ENCODE measurements at places on chromosomes 2 and 18.

- DNase-seq, result peak; percentile 39
Observed at GRCh38 chr2:171185941-171186340, 25.2 kb upstream of the TLK1 start.

DNA sequence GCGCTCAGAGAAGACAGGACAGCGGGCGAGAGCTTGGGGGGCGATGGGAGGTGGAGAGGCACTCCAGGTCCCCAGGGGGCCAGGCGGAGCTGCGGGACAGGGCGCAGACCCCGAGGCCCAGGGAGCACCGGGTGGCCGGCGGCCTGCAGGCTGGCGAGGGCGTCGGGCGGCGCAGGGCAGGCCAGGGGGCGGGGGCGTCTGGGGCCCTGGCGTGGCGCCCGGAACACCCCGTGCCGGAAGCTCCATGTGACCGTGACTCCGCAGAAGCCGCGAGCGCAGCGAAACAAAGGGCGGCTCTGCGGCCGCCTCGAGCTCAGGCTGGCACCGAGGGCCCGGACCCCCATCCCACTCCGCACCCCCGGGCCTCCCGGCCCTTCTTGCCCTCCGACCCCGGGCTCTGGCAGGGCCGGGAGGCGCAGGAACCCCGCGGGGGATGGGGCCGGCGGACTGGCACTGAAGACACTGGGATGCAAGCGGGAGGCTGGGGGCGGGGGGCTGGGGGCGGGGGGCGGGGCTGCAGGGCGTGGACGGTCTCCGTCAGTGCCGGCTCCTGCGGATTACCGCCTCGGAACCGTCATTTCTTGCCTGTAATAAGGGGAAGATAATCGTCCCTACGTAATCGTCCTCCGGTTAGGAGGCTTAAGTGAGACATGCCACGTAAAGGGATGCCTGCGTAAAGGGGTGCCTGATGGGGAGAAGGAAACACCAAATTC lies 19.1 kb downstream of the SH2D6 start:
- DNase-seq, result peak; percentile 89

GRCh38 chr2:164802095-164802707 lies 39.4 kb downstream of the COBLL1 start:
- peak; percentile 11 for DNase-seq

GRCh38 chr2:214484239-214484638 lies 73.4 kb downstream of the VWC2L start:
- DNase-seq, result no peak

DNA sequence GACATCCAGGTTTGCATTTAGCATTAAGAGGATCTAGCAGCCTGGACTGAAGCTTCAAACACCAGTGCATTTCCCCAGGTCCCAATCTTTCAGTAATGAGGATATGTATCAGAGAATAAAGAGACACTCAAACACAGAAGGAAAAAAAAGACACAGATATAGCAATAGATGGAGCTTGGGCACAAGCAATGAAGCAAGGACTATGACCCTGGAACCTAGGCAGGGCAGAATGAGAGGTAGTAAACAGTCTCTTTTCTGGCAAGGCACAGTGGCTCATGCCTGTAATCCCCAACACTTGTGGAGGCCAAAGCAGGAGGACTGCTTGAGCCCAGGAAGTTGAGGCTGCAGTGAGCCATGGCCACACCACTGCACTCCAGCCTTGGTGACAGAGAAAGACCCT lies 80.7 kb upstream of the HNRNPA3 start:
- DNase-seq, result no peak

DNA sequence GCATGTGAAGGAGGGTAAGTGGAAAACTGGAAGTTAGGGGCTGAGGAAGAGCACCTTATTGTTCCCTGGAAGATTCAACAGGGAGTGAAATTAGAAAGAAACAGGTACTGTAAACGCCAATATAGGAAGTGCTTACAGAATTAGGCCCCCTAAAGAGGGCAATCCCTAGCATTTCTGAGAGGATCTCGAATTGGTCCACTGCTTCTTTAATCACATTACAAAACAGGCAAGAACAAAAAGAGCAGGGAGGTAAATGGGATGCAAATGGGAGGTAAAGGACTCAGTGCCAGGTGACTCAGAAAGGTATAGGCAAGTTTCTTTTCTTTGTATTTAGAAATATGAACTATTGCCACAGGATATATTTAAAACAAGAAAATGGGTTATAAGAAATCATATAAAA lies 116.4 kb upstream of the FANCL start:
- no peak for DNase-seq

- DNase-seq, result no peak
Observed at GRCh38 chr2:3277748-3278520, 99.7 kb downstream of the EIPR1 start.

GRCh38 chr2:105738658-105739241 lies 6.0 kb upstream of the NCK2 start:
- no peak for DNase-seq

DNA sequence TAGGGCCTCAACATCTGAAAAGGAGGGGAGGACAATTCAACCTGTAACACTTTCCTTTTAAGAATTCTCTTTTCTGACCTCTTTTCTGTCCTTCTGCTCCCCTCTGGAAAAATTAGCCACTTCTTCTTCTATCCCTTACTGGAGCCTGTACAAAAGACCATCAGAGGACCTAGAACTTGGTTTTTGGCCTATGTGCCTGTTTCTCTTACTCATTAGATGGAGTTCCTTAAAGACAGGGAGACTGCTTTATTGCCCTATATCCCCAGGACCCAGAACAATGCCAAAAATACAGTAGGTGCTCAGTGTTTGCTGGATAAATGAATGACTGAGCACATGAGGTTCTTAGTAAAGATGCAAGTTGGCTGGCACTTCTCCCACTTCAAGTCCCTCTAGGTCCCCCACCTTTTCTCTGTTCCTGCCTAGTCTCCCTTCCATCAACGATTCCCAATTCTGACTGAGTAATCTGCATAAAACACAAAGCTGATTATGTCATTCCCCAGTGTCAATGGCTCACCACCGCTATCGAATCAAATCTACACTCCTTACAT lies 114.2 kb downstream of the DDX1 start:
- no peak for DNase-seq

DNA sequence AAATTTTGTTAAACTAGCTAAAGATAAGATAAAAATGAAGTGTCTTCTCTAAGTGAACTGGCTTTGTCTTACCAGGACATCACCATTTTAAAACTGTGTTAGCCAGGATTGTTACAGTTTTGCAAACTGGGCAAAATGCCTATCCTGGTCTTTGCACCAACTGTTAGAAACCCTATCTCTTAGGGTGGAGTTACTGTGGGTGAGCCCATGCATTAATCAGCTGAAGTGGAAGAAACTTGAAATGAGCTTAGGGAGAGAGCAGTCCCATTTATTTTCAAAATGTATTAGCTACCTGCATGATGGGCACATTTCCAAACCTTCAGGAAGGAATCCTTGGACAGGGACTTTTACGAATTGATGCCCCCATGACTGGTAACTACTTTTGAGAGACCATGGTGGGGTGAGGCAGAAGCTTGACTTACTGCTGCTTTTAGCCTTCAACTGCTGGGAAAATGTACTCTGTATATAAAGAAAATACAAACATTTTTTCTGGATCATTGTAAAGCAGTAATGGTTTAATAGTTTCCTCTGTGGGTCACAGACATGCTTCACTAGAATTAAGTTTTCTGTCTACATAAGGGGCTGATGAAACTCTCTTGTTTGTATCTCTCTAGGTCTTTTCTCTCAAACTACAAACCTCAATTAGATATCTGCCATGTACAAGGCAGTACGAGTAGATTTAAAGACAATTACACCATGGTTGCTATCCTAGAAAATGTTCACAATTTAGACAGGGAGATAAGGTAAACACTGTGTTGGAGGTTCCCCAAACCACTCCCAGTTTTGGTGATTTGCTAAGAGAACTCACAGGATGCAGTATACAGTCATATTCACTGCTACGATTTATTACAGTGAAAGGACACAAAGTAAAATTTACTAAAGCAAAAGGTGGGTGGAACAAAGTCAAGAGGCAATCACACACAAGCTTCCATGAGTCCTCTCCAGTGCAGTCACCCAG lies 321.4 kb upstream of the MMADHC start:
- DNase-seq, result peak; percentile 79

DNA sequence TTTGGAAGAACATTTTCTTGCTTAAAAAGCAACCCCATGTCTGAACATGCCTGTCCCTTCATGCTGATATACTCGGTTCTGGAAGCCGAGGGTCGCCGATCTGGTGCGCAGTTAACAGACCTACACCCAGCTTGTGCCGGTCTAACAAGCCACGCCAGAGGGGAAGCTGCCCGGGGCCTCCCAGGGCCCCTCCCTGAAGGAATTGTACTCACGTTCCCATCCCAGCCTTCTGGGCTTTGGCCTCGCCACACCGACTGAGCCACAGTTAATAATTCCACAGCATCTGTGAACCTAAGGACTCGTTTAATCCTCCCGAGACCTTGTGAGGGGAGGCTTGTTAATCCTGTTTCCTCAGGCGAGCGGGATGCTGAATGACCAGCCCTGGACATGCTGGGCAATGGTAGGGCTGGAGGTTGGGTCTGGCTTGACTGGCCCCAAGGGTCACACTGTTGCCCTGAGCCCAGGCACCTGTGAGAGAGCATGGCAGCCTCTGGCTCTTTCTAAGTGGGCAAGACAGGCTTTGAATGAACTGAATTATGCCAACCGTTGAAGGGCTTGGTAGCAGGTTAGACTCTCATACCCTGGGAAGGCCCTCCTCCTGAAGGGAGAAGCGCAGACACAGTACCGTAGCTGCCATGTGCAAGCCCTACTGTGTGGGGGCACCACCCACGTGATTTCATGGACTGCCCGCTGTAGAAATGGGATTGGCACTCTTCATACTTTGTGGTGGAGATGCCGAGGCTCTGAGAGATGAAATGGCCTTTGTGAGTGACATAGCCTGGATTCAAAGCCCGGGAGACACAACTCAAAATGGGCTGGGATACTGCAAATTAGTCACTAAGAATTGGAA lies 27.9 kb upstream of the ODC1 start:
- DNase-seq, result no peak

GRCh38 chr18:31946305-31947046 lies 3.5 kb upstream of the TRAPPC8 start:
- DNase-seq, result no peak

GRCh38 chr2:217711188-217711587 lies 291.6 kb downstream of the TNS1 start:
- peak; percentile 73 for DNase-seq

- no peak for DNase-seq
Observed at GRCh38 chr2:133739039-133739438, 170.8 kb upstream of the NCKAP5 start.

DNA sequence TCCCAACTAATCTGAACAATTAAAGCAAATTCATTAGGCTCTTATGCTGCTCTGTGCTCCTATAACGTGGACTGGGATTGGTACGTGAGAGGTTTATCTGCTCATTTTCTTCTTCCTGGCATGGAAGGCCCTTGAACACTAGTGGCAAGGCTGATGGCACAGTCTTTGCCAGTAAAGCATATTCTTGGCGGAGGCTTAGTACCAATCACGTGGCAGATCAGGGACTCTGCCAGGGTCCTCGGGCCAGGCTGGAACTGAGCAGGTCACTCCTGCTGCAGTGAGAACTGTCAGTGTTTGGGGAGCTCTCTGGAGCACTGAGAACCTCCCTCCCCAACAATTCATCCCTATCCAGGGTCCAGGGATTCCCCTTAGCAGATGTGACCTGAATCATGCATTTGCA lies 3.7 kb upstream of the ALPK2 start:
- DNase-seq, result no peak

DNA sequence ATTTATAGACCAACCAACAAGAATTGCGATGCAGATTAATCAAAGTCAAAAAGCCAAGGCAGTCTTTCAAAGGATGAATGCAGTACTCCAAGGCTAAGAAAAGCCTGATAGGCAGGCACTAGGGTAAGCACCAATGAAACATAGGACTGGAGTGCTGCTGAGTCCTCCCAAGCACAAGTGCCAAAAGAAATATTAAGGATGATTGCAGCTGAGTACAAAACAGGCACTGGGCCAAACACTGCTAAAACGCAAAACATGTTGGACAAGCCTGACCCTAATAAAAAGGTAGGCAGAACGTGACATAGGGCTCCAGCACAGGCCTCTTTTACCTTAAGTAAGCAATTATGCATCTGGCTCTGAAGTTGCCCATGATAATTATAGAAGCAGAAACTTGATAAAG lies 160.1 kb upstream of the LRP1B start:
- DNase-seq, result peak; percentile 75

DNA sequence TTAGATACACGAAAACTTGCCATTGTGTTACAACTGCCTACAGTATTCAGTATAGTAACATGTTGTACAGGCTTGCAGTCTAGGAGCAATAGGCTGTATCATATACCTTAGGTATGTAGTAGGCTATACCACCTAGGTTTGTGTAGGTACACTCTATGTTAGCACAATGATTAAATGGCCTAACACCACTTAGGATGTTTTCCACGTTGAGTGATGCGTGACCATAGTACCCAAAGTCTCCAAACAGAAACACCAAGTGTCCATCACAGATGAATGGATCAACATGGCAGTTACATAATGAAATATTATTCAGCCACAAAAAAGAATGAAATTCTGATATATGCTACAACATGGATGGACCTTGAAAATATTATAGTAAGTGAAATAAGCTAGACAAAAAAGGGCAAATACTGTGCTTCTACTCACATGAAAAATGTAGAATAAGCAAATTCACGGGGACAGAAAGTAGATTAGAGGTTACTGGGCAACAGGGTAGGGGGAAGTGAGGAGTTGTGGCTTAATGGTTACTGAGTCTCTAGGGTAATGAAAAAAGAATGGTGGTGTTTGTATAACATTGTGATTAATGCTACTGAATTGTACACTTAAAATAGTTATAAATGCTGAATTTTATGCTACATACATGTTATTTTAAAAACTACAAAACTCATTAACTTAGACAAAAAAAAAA lies 62.6 kb downstream of the TMEM131 start:
- DNase-seq, result no peak

GRCh38 chr2:54348646-54349045 lies 92.6 kb upstream of the TSPYL6 start:
- peak; percentile 51 for DNase-seq

GRCh38 chr2:104049981-104050380 lies 803.9 kb upstream of the POU3F3 start:
- no peak for DNase-seq

DNA sequence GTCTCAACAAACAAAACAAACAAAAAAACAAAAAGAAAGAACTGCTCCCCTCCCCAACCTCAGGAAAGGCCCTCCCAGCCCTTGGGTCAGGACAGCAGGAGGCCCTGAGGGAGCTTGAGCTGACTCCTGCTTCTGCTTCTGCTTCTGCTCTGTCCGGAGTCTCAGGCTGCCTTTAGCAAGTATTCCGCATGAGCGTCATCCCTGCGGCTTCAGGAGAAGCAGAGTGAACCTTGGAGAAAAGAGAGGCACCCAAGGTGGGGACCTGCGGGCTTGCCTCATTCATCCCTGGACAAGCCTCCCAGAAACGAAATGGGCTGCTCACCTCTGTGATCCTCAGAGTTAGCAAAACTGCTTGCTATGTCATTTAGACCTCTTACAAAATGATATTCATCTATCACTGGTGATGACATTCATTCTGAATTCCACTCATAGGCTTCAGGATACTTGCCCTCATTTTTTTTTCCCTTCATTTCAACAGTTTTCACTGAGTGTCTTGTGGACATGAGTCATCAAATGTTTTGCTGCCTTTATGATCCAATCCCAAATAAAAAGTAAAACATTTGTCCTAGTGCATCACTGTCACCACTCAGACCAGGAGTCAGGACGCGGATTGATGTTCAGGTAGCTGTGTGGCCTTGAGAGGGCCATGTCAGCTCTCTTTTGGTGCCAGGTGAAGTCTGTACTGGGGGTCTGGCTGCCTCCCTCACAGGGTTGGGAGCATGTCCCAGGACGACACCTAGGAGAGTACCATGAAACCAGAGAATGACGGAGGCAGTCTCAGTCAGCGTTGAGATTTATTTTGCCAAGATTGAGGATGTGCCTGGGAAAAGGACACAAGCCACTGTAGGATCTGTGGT lies 51.7 kb downstream of the IMPA2 start:
- peak; percentile 83 for DNase-seq

- DNase-seq, result no peak
Observed at GRCh38 chr2:28626891-28627421, 124.7 kb upstream of the PPP1CB start.

Data from iris pigment epithelial cell (primary cell).